ENCODE measurements at places on chromosomes 7 and 10.

GRCh38 chr7:32154797-32155196 is 84.6 kb upstream of the PDE1C start:
- DNase-seq, result no peak

DNA sequence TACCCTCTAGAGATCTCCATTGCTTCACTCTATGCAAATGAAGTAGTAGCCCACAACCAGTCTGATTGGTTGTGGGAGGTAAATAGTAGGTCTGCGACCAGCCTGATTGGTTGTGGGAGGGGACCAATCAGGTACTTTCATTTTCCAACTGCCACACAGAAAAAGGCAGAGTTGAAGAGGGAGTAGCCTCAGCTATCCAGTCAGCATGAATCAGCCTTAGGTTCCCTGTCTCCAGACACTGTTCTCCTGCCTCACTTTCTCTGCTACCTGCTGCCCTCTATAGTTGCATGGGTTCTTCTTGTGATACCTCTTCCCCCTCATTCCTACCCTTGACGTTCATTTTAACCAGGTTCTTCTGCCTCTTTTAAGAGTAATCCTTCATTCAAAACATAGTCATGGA is 114.5 kb upstream of the LYZL1 start:
- no peak for DNase-seq

- no peak for DNase-seq
These were observed 26.1 kb downstream of the ENKUR start for GRCh38 chr10:24989867-24990266.

DNA sequence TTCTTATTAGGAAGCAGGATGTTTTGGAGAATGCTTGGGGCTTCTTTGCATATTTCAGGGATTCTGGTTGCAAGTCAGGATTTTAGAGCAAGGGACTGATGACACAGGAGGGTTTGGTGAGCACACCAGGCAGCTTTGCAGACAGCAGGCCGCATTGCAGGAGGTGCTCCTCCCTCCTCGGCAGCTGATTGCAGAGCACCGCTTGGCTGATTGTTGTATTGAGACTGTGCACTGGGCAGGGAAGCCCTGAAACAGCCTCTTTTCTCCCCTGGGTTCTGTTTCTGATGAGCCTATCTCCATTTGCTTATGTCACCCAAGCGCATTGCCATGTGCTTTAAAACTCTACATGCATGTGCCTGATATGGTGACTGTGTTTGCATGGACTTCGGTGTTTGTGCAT is 769.6 kb downstream of the GRID1 start:
- no peak for DNase-seq

GRCh38 chr7:50357426-50357825 is 52.9 kb downstream of the IKZF1 start:
- DNase-seq, result no peak

- no peak for DNase-seq
These were observed 4.1 kb downstream of the IL6 start for GRCh38 chr7:22730921-22731654.

GRCh38 chr7:30950197-30950596 is 13.6 kb upstream of the GHRHR start:
- DNase-seq, result no peak

- DNase-seq, result no peak
These were observed 13.1 kb downstream of the CSGALNACT2 start for GRCh38 chr10:43151371-43151770.

- no peak for DNase-seq
These were observed 60.3 kb downstream of the PRKAR2B start for GRCh38 chr7:107104801-107105200.

GRCh38 chr10:72077275-72077990 is 10.9 kb downstream of the SPOCK2 start:
- DNase-seq, result no peak

DNA sequence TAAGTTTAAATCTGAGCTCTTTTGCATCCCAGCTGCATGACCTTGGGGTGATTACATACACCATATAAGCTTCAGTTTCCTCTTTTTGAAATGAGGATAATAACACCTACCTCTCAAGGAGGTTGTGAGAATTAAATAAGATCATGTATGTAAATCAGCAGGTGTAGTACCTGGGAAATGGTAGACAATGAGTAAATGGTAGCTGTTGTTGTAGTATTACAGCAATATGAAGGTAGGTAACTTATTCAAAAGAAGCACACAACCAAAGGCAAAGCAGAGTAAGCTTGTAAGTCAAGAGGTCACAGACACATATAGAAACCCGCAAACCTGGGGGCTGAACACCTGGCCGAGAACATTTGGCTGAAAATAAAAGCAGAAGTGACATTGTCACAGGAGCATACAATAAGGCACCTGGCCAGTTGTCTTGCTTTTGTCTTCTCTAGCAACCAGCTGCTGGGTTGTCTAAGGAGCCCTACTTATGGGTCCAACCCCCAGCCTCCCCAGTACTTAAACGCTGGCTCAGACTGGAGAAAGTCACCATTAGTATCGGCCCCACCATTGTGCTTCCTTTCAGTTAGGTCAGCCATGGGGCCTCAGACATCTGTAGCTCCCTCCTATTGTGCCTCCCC is 203.6 kb upstream of the MKLN1 start:
- no peak for DNase-seq

DNA sequence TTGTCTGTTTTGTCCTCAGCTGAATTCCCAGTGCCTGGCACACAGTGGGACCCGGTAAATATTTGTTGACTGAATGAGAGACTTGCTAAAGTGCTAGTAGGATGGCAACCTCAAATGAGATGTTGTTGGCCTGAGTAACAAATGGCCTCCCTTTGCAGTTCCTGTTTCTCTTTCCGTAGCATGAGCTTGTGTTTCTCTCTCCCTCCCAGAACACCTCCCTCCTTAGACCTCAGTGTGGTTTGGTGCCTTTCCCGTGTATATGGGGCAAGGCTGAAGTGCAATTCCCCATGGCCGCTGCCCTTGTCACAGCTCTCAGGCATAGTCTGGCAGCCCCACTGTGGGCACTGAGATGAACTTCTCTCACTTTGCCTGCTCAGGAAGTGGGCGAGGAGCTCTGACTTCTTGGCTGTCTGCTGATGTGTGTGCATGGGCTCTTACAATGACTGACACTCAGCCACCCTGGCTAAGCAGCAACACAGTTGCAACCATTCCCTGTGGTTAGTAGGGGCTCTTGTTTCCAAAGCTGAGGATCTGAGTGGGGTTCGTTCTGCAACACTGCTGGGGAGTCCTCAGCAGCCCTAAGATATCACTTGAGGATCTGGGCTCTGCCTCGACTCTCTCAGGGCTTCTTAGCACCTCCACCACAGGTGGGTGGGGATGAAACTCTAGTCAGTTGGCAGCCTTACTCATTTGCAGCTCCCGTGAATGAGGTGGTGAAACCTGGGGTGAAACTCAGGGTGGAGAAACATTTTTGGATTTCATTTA is 136.1 kb downstream of the ICA1 start:
- DNase-seq, result peak; percentile 83

DNA sequence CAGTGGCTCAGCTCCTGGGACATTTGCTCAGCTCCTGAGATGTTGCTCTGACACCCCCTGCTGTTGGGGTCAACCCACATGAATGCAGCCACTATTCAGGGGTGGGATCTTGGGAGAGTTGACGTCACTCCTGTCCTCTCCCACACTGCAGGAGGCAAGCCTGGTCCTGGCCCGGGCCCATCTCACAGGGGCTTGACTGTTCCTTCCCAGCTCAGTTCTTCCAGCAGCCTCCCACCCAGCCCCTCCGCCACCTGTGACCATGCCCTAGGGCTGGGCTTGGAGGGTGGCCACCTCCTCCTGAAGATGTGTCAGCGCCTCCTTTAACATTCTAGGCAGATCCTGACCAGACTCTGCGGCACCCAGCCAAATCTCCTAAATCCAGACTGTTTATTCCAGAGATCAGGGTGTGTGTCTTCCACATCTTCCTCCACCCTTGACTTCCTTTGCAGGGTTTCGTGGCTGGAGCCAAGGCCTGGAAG is 19.1 kb upstream of the OPALIN start:
- DNase-seq, result no peak

DNA sequence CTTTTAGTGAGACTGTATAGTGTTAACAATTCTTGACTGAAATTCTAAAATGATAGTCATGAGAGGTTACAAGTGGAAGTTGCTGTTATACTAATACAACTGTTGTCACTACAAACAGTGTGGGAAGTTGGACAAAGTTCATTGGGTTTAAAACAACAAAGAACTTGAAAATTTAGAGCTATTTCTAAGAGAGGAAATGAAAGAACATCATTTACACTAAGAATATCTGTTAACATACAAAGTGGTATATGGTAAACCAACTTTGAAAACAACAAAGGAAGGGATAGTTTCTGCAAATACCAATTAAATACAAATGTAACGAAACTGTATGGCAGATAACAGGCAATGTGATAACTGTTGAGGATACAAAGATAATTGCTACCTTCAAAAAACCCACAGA is 11.6 kb downstream of the MTPN start:
- no peak for DNase-seq

DNA sequence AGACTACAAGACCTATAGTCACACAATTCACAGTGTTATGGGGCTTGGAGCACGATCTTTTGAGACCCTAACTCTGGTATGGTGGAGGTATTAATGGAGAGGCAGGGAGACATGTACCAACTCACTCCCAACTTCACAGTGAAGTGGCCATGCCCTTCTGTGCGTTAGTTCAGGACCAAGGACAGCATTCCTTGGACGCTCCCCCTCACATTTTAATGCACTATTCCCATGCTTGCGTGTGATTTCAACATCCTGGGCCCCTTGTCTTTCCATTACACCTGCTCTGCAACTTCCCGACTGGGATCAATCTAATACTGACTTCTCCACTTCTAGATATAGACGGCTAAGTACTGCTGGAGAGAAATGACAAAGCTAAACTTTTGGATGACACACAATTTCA is 72.7 kb downstream of the PLCE1 start:
- DNase-seq, result no peak

GRCh38 chr10:7199152-7199760 is 211.6 kb downstream of the SFMBT2 start:
- no peak for DNase-seq
